ENCODE measurements at places on chromosomes 6 and 20.
A peak's percentile ranks its signal among the peaks of the same experiment; 100 is the strongest.

- no peak for DNase-seq
These were observed 24.6 kb upstream of the ID4 start for GRCh38 chr6:19812512-19813119.

- no peak for DNase-seq
These were observed 165.4 kb downstream of the GRM4 start for GRCh38 chr6:33980176-33981175.

DNA sequence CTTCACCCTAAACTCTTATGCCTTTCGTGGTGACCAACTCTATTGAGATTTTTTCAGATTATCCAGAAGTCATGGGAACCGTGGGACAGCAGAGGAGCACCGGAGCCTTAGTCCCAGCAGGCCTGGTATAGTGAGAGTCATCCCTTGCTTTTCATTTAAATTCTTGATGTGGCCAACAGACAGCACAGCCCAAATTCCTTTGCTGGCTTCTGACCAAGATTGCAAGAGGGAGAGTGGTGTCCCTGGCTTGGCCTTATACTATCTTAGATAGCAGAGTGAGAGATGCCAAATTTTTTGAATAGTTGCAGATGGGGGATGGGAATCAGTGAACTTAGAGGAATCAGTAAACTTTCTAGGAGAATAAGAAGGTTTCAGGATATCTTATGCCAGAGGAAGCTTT lies 7.8 kb downstream of the STX11 start:
- no peak for DNase-seq

DNA sequence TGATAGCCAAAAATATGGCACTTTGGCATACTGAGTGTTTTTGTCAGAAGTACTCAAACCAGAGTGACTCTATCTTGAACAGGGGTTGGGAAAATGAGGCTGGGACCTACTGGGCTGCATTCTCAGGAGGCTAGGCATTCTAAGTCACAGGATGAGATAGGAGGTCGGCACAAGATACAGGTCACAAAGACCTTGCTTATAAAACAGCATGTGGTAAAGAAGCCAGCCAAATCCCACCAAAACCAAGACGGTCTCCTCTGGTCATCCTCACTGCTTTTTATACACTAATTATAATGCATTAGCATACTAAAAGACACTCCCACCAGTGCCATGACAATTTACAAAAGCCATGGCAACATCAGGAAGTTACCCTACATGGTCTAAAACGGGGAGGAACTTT lies 985.1 kb downstream of the HACE1 start:
- DNase-seq: no peak

DNA sequence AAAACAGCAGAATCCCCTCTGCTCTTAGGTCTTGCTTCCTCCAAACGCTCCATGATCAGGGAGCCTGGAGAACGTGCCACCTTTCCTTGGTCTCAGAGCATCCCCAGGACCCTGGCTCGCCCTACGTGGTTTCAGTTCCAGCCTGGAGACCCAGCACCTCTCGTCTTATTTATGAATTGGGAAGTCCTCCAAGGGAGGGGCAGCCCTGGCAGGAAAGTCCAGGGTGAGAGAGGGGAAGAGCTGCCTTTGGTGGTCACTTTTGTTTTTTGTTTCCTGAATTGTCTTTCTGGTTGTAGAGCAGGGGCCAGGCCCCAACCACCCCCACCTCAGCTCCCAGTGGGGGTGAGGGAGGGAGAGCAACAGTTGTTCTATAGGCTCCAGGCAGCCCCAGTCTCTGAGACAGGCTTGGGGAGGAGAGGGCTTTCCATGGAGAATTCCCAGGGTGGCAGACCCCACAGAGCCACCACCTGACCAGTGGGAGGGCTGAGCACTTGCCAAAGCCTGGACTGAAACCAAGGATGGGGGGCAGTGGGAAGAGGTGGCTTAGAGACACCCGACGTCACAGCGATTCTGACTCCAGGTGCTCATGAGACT lies 88.8 kb downstream of the PRND start:
- no peak for DNase-seq

DNA sequence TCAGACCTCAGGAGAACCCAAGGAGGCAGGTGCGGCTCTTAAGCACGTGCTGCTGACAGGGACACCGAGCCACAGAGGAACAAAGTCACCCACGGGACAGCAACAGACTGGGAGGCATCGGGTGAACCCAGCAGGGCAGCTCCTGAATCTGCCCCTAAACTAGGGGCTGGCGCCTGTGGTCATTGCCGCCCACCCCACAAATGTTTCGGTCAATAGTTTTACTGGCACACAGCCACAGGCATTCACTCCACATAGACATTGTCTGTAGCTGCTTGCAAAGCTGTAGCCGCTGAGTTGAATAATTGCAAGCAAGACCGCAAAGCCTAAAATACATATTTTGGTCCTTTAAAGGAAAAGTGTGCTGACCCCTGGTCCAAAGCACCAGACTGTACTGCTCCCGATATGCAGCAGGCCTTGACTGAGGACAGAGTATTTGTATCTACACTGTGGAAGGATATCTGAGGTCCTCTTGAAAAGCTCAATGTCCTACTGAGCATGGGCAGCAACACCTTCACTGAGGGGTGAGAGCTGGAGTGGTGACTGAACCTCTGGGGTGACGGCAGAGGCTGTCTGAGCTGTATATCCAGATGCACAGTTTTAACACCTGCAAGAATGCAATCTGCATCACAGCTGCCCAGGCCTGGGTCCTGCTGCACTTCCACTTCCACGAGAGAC lies 310.3 kb downstream of the THBS2 start:
- no peak for DNase-seq

- no peak for DNase-seq
These were observed 5.4 kb downstream of the PTPN1 start for GRCh38 chr20:50515471-50516106.

DNA sequence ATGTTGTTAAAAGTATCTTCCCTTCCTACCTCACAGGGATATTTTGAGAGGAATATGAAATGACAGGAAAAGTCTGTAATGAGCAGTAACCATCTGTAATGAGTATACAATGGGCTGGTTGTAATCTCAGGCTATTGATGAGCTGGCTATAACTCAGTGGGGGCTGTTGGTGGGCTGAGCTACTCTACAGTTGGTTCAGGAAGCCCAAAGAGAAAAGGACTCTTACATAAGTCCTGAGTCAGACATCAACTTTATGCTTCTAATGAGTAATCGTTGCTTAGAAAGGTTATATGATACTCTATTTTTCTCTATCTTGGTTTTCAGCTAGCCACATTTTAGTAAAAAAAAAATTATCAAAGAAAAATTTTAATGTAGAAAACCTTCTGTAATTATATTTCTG lies 26.4 kb downstream of the ZNF391 start:
- DNase-seq: no peak

DNA sequence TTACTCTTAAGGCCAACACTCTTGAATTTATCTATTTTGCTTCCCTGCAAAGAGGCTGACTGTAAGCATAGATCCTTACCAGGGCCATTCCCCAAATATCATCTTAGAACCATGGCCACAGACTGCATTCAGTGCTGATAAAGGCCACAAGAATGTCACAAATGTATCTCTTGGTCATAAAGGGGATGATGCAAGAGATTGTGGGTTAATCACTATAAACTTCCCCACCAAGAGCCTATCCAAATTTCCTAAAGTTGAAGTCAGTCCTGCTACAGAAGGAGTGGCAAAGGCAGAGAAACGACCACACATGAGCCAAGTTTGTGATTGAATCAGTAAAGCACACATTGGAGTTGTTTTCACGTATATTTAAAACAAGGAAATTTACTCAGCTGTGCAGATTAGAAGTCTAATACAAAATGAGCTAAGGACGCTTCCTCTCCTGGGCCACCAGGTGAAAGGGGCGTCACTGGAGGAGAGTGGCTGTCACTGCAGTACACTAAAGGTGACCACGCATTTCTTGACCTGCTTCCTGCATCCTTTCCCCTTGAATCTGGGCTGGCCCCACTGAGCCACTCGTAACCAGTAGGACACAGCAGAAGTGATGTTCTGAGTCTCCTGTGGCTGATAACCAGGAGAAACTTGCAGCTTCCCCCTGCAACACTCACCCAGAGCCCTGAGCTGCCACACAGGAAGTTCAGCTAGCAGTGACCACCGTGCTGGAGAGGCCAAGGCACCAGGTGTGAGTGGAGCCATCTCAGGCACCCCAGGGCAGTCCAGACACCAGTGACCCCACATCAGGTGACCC lies 181.9 kb downstream of the SYNDIG1 start:
- no peak for DNase-seq

- DNase-seq: no peak
These were observed 527.0 kb downstream of the CDH26 start for GRCh38 chr20:60485012-60485760.

DNA sequence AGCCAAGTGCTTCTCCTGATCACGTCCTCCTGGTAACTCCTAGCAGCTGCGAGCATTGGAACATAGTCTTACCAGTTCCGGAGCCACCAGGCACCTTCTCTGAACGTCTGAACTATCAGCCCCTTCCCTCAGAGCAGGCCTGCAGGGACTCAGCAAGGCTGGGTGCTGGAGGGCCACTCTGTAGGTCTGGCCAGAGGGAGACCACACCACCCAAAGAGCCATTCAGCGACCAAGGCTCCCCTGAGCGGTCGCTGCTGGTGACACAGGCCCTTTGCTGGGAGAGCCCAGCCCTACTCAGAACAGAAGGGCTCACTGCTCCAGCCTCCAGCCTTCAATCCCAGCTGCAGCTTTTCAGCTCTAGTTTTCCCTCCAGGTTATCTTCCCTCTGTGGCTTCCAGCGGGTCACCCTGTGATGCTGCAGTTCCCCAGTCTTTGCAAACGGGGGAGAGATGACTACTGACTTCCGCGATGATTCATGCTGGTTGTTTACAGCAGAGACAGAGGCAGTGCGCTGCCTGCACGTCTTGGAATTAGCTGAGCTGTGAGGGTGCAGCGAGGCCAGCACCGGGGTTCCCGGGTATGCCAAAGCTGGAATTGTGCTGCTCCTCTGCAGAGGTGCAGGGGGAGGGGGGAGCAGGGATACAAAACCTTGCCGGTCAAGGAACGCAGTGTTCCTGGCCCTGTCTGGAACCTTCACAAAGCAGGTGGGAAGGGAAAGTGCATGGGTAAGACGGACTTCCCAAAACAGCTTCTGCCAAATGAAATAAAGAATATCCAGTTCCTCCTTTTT lies 161.4 kb downstream of the LY86 start:
- DNase-seq: no peak

DNA sequence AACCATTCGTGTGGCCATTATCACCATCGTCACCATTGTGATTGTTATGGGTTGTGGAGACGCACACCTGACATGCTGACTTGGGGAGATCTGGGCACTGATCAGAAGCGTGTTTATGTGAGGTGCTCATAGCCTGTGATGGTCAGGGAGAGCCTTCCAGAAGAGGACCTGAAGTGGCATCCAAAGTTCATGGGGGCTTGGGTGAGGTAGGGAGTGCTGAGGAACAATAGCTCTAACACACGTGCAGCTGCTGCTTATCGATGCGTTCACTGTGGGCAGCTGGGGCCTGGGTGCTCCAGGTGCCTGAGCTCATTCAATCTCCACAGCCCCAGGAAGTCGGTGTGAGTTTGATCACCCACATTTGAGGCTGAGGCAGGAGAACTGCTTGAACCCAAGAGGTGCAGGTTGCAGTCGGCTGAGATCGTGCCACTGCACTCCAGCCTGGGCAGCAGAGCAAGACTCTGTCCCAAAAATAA lies 227.3 kb downstream of the PREX1 start:
- no peak for DNase-seq

GRCh38 chr6:138681627-138682026 lies 91.9 kb upstream of the CCDC28A start:
- no peak for DNase-seq

DNA sequence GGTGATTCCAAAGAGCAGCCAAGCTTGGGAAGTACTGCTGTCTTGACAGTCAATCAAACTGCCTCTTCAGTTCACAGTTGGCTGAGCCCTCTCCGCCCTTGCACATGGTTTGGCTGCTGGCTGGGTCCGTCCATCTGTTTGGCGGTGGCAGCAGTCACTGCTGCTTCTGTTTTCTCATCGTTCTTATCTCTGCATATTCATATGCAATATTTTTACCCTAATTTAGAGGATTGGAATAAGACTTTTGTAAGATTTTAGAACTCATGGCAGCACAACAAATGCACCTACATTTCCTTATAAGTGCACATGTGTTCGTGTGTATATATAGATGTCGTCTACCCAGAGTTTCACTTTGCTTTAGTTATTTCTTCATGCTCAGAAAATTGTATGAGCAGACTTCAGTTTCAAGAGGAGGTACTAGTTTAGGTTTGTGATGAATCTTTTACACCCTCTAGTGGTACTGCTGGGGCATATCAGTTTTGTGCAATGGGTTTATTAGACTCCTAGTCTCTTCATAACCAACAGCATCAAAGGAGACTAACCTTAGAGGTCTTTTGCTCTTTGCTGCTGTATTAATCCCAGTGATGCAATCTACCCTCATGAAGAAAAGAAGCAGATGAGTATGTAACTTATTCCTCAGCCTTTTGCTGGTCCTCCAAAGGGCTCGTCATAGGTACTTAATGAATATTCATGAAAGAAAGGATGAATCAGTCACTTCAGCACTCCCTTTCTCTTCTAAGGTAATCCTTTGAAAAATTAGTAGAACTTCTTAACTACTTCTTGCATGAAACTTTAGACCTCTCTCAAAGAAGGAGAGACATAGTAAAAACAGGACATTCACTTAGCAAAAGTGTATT lies 44.3 kb downstream of the KHDC1L start:
- peak; percentile 45 for DNase-seq

DNA sequence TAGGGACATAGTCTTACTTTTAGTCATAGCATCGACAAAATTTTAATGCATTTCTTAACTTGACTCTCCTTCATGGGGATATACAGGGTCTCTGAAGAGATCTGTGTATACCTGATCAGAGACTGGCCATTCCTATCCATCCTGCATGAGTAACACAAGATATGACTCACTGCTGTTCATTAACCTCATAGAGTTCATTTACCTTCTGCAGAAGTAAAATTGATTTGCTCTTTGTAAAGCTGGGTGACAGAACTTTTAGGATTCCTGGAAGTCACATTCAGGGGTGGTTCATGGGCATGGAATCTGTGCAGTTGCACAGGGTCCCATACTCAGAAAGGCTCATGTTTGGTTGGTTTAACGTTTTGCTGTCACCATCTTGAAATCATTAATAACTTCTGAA lies 53.2 kb downstream of the PDE7B start:
- DNase-seq: no peak

DNA sequence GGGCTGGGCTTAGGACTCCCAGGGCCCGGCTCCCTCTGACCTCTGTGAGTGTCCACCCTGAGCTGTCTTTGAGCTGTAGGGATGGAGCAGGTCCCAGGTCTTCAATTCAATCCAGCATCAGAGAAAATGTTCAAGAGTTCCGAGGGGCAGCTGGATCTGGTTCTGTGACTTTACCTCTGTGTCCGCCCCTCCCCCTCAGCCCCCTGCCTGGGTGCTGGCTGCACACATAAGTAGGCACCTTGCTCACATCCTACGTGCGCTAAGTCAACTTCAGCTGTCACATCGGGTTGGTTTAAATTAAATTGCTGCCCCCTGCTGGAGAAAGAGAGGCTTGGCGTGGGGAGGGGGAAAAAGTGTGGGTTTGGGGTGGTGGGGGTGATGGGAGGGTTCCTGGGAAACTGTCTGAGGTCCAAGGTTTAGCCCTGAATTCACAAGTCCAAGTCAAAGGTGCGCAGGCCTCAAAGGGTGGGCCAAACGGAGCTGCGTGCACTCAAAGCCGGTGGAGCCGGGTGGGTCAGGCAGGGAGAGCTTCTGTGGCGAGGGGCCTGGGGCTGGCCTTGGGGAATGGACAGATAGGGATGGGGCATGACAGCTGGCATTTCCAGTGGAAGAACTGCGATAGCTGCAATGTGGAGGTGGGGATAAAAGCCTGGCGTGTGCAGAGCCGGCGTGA lies 3.0 kb downstream of the WFDC5 start:
- no peak for DNase-seq
